ENCODE measurements at places on chromosomes 16 and 17.

DNA sequence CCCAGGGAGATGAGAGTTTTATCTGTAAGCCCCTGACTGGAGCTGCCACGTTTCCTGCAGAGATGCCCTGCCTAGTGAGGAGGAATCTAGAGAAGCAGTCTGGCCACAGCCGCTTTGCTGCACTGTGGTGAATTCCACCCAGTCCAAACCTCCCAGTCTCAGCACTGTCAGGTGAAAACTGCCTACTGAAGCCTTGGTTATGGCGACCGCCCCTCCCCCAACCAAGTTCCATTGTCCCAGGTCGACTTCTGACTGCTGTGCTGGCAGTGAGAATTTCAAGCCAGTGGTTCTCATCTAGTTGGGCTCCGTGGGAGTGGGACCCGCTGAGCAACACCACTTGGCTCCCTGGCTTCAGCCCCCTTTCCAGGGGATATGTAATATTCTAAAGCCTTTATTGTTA lies 10.2 kb upstream of the LYZL6 start:
- no peak overlapping the region for H3K27ac ChIP-seq
- no peaks in the 10 kb centered on the region for H3K4me1 ChIP-seq
- no peak for DNase-seq

DNA sequence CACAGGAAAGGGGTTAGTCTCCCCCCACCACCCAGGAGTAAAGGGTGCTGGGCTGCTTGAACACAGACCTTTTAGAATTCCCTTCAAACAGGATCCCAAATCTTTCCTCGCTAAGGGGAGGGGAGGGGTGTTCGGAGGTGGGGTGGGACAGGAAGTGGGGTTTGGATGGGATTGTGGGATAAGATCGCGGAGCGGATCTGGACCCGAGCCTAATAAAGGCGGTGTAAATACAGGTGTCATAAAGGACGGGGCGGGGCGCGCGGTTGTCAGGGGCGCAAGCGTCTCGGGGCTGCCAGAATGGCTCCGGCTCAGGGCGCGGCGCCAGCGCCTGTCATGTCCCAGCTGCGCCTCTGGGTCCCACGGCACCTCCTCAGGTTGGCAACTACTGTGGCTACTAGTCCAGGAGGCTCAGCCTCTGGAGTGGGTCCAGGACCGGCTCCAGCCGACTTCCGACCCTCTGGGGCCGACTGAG lies 59.8 kb upstream of the FBXO47 start:
- no peak overlapping the region for H3K27ac ChIP-seq
- H3K4me1 ChIP-seq = no peaks in the 10 kb centered on the region
- H3K36me3 ChIP-seq = no peaks in the 10 kb centered on the region
- no peaks in the 10 kb centered on the region for H3K27me3 ChIP-seq

DNA sequence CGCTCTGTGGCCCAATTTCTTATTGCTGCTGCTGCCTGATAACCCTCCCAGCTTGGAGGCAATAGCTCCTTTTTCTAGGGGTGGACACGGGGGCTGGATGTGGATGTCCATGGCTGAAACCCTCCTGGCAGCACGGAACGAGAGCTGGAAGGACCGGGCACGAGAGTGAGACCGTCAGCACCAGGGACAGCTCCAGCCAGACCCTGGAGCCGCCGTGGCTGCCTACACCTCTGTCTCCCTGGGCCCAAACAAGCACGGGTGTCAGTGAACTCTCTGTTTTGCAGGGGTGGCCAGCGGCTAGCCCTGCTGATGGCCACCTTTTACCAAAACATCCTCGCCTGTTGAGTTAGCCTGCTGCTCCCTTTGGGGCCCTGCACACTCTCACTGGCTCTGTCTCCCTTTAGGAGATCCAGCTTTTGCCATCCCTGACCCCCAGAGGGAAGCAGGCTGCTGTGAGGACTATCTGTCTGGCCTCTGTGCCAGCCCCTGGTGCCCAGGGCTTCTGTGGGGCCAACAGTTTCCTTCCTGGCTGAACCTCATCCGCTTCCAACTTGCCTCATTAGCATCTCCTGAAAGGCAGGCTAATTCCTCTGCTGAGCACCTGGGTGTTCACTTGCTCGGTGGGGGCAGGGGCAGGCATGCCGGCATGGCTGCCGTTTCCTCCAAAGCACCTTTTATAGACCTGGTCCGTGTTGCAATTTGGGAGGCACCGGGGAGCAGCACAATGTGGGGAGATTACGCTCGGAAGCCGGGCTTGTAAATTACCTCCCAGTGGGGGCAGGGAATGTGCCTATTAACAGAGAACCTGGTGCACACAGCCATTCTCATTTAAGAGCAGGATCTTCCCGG lies 118.1 kb downstream of the ENGASE start:
- H3K27ac ChIP-seq = no peak overlapping the region
- no peaks in the 10 kb centered on the region for H3K36me3 ChIP-seq
- DNase-seq = no peak
- no peaks in the 10 kb centered on the region for H3K27me3 ChIP-seq
- no peak overlapping the region for H3K4me3 ChIP-seq
- H3K4me1 ChIP-seq = peaks cover 10% of the 10 kb centered on the region

DNA sequence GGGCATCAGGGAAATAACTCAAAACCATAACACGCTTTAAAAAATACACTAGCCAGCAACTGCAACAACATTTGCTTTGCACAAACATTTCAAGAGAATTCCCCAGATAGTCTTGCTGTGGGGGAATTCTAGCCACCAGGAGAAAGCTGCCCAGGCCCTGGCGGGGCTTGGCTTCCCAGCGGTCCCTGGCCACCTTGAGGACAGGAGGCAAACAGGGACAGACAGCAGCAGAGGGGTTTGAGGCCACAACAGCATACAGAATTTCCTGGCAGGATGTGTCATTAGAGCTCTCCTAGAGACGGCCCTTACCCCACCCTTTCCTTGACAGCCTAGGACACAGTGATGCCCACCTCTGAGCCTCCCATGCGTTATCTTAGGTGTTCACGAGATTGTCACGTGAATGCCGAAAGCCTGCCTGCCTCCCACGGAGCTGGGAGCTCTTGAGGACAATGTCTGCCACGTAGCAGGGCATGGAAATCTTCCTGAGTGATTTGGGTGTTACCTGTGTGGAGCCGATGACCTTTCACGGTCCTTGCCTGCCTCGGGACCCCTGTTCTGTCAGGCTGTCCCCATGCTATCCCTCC lies 114.3 kb downstream of the RBFOX3 start:
- no peaks in the 10 kb centered on the region for H3K27me3 ChIP-seq
- no peak overlapping the region for H3K4me3 ChIP-seq
- DNase-seq = no peak
- peaks cover 3% of the 10 kb centered on the region for H3K4me1 ChIP-seq

- no peaks in the 10 kb centered on the region for H3K4me1 ChIP-seq
- H3K4me3 ChIP-seq = no peak overlapping the region
- no peaks in the 10 kb centered on the region for H3K36me3 ChIP-seq
- H3K27me3 ChIP-seq = no peaks in the 10 kb centered on the region
- no peak overlapping the region for H3K27ac ChIP-seq
These were observed 46.0 kb upstream of the MMP2 start for GRCh38 chr16:55433030-55433429.

- H3K27ac ChIP-seq = no peak overlapping the region
- H3K4me1 ChIP-seq = peaks cover 12% of the 10 kb centered on the region
- H3K27me3 ChIP-seq = no peaks in the 10 kb centered on the region
These were observed 16.2 kb upstream of the PHF12 start for GRCh38 chr17:28967221-28968135.

GRCh38 chr16:50329446-50330189 lies 39.2 kb downstream of the BRD7 start:
- H3K4me3 ChIP-seq = no peak overlapping the region
- H3K4me1 ChIP-seq = 0 out of 2 replicates have a peak, but pooled peaks cover 1% of the 10 kb centered on the region
- no peak for DNase-seq
- H3K27me3 ChIP-seq = no peaks in the 10 kb centered on the region

DNA sequence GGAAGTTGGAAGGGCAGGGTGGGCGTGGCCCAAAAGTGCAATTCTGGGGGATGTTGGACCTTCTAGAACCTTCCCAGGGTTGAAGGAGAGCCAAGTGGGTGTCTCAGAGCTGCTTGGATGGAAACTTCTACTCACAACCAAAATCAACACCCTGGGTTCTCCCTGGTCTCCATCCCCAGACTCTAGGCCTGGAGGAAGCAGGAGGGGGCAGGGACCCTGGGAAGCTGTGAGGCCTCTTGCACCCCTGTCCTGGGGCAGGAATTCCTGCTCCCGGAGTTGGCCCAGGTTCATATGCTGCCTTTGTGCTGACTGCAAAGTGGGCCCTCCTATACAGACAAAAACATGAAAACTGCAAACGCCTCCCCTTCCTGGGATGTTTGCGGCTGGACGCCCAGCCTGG lies 25.1 kb downstream of the TRARG1 start:
- H3K36me3 ChIP-seq = no peaks in the 10 kb centered on the region
- no peak overlapping the region for H3K4me3 ChIP-seq
- no peak overlapping the region for H3K27ac ChIP-seq
- no peak for DNase-seq

- H3K4me1 ChIP-seq = no peaks in the 10 kb centered on the region
- H3K4me3 ChIP-seq = no peak overlapping the region
- H3K27me3 ChIP-seq = no peaks in the 10 kb centered on the region
These were observed 9.9 kb upstream of the CMTM4 start for GRCh38 chr16:66706506-66706880.

DNA sequence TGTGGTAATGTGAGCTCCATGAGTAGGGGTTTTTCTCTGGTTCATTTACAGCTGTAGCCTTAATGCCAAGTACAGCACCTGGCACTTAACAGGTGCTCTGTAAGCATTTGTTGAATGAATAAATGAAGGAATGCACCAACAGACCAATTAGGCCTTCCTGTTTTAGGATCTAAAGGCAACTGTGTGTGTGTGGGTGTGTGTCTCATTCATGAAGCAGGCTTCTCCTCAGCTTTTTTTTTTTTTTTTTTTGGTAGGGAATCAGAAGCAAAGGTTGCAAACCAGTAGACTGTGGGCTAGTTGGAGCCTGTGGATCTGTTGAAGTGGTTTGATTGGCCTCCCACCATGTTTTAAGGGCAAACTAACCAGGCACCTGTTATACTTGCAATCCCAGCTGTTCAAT lies 48.1 kb downstream of the HS3ST2 start:
- no peaks in the 10 kb centered on the region for H3K27me3 ChIP-seq
- peaks cover 1% of the 10 kb centered on the region for H3K4me1 ChIP-seq
- H3K4me3 ChIP-seq = no peak overlapping the region
- DNase-seq = no peak

DNA sequence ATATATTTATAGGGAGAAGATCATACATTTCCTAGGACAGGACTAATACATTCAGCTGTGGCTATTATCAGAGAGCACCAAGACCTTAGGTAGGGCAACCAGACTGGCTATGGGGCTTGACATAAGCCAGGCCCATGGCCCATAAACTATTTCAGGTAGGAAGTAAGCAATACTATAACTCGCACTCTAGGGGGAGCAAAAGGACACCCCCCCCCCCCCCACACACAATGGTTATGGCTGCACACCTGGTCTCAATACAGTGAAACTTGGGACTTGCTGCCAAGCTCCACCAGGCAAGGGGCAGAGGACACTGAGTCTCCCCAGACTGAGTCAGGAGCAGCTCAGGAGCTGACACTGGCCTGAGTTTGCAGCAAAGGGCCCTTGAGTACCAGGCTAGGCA lies 348.9 kb upstream of the ASIC2 start:
- H3K4me3 ChIP-seq = no peak overlapping the region
- H3K4me1 ChIP-seq = no peaks in the 10 kb centered on the region
- no peak for DNase-seq
